ENCODE measurements at places on chromosomes 6 and 20. TPM values are rescaled to one million over a fixed set of nuclear protein-coding genes. Genes with fewer than 3 reads are reported as not detected.

Gene CD164
- total RNA-seq, result 448 TPM

DNA sequence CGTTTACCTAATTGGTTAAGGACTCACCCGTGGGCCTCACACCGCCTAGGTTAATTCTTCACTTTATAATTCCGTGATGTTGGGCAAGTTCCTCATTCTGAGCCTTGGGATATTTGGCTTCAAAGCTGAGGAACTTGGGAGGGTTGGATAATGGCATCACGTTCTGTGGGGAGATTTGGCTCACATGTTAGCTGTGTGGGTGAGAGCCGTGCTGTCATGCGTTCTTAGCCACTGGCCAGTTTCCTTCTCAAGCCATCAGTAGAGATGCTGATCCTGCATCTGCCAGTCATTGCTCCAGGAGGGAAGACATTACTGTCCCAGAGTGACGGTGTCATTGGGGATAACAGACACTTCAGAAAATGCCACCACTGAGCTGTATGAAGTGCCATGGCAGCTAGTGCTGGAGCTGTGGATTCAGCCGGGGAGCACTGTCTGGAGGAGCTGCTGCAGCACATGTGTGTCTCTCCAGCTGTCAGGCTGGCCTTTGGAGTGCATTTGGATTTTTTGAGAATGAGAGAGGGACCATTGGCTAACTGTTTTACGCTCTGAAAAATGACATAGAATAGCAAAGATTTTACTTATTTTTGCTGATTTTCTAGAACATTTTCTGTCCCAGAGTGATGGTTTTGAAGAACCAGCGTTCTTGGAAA, 16.5 kb downstream of the IGF2R start:
- peaks cover 33% of the 10 kb centered on the region for H3K4me1 ChIP-seq
- H3K27me3 ChIP-seq, result no peaks in the 10 kb centered on the region
- H3K36me3 ChIP-seq, result no peaks in the 10 kb centered on the region
- H3K4me3 ChIP-seq, result no peak overlapping the region

Gene TSHZ2
- 5.4 TPM for total RNA-seq

Gene TCF21
- 11.6 TPM for total RNA-seq

DNA sequence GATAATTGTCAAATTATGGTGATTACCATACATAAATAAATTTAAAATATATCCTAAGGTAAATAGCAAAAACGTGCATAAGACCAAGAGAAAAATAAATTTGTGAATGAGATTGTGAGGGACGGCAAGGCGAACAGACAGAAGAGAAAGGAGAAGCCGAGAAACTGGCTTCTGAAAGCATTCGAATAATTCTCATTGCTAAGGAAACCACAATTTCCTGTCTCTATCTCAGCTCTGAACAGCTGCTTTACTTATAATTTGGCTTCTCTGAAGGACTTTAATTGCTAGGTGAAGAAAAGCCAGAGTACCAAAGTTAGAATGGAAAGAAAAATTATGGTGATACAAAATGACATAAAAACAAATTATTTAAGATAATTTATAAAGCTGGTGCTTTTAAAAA, 79.0 kb upstream of the RGS17 start:
- H3K27me3 ChIP-seq, result no peaks in the 10 kb centered on the region
- no peaks in the 10 kb centered on the region for H3K36me3 ChIP-seq
- DNase-seq, result no peak
- H3K4me3 ChIP-seq, result no peak overlapping the region

Gene GJA10
- total RNA-seq, result not detected

All from transverse colon (tissue), 4 donors.